Amygdala (tissue), 56 donors: ENCODE measurements at places on chromosomes 2 and 18.

GRCh38 chr2:32496662-32497061, 131.2 kb upstream of the TTC27 start:
- no peak for DNase-seq

- DNase-seq: no peak
Observed at GRCh38 chr2:115414466-115414865, 972.0 kb downstream of the DPP10 start.

GRCh38 chr2:190863946-190864345, 16.7 kb upstream of the GLS start:
- no peak for DNase-seq

- DNase-seq: no peak
Observed at GRCh38 chr18:23538870-23539269, 35.6 kb downstream of the RMC1 start.

DNA sequence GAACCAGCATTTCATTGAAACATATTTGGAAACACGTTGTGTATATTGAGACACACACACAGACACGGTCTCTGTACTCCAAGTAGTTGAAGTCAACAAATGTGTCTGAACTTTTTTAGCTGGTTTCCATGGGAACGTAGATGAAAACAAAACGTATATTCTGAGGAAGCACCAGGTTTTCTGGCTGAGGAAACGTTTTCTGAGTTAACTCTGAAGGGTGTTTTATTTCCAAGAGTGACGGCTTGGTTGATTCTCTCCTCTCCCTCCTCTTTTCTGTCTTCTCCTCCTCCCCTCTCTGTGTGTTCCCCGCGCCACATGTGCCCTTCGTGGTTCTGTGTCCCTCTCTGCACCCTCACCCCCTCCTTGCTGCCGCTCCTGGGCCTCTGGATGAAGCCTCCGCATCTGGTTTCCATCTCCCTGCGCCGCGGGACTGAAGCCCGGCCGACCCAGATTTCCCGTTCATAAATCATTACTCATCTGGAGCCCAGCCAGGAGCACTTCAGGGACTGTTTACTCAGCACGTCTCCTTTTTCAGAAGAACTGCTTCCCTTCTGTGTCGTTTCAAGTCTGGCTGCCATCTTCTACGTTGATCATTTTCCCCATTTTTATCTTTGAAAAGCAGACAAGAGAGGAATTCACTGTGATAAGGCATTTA, 122.7 kb downstream of the COL6A3 start:
- DNase-seq: no peak

- DNase-seq: no peak
Observed at GRCh38 chr18:63290821-63291200, 28.8 kb downstream of the BCL2 start.

DNA sequence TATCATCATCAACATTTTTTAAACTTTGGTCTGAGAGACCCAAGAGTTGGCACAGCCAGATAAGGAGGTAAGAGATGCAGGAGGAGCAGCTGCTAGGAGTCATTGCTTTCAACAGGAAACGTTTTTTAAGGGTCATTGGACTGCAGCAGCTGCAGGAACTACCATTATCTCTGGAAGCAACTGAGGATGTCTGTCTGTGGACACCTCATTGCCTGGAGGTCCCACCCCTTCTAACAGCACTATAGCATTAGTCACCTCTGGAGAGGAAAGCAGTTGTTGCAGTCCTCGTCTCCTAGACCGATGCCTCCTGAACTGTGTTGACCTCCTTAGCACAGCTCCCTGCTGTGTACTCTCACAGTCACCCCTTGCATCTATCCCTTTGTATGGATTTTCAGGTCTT, 21.5 kb upstream of the FSHR start:
- no peak for DNase-seq

- DNase-seq: no peak
Observed at GRCh38 chr2:144026753-144027152, 493.2 kb downstream of the ZEB2 start.

DNA sequence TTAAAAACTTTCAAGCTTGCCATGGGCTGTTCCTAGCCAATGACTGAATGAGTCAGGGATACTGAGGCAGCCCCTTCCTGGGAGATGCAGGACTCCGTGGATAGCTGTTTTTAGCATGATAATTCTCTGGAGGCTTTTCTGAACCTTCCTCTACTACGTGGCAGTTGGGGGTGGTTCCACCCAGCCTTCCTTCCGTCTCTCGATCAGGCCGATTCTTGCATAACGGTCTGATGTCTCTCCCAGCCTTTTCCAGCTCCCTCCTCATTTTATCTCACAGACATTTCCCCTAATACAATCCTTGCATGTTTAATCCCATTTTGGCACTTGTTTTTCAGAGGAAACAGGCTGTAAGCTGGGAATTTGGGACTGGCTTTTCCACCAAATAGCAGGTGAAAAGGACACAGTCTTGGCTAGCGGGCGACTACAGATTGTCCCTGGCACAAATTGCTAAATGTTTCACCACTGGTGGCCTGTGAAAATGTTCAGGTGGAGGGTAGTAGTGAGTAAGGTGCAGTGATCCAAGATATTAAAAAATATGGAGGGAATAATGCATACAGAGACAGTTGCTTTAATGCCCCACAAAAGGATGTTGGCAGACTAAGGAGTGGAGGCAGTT, 21.0 kb upstream of the CTLA4 start:
- no peak for DNase-seq

- no peak for DNase-seq
Observed at GRCh38 chr18:50832754-50833153, 12.9 kb upstream of the MRO start.

GRCh38 chr2:103789381-103790095, 1027.7 kb downstream of the TMEM182 start:
- DNase-seq: peak; percentile 47

DNA sequence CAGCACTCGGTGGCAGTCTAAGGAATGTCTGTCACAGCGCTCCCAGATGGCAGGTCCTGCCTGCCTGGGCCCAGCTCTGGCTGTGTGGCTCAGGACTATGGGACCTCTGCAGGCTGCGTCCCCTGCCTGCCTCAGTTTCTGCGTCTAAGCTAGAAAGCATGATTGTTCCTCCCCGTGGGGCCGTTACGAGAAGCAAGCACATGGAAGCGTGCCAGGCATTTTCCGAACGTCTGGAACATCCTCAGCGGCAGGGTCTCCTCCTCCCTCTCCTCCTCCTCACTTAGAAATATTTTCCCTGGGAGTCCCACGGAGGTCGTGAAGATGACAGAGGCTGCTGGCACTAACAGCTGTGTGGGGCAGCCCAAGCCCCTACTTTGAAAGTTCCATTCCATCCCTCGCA, 43.3 kb downstream of the LRRFIP1 start:
- no peak for DNase-seq

DNA sequence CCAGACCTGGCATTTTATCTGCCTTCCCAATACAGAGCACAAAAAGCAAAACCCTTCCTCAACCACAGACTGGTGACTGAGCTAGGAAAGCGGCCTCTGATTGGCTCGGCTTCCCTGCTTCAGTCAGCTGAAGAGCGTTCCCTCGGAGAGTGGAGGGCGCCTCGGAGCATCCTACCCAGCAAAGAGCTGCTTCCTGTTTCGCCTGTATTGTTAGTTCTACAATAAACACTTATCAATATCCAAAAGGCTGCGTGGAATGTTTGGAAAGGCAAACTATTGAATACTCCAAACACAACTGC, 125.0 kb downstream of the CACNB4 start:
- peak; percentile 66 for DNase-seq

DNA sequence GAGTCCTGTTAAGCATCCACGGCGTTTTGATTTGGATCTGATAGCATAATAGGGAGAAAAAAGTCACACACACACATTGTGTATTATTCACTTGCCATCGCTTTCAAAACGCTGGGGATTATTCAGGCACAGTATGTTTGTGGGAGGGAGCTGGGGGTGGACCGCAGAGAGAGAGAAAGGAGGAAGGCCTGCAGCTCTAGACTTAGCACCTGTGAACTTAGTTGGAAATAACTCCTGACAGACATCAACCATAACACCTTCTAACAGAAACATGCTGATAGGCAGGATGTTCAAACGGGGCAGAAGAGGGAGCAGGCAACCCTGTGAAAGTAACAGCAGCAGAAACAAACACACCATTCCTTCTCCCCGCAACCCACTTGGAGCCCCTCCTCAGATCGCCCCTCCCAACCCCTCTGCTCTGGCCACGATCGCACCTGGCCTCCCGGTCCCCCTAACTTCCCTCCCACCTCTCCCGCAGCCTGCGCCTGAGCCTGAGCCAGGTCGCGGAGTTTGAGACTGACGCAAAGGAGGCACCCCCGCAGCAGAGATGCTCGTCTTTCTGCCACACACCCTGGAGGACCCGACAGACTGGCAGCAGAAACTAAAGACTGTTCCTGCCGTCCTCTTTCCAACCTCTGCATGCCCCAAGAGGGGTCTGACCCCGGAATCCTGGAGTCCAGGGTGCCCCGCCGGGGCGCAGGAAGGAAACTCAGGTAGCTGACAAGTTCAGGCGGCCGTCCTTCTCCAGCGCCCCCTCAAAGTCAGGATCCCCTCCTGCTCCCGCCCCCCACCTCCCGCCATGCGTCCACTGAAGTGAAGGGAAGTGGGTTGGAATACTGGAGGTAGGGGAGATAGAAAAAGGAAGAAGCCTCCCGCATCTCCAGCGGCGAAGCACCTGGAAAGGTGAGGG, 738 bp downstream of the CHST9 start:
- DNase-seq: no peak

DNA sequence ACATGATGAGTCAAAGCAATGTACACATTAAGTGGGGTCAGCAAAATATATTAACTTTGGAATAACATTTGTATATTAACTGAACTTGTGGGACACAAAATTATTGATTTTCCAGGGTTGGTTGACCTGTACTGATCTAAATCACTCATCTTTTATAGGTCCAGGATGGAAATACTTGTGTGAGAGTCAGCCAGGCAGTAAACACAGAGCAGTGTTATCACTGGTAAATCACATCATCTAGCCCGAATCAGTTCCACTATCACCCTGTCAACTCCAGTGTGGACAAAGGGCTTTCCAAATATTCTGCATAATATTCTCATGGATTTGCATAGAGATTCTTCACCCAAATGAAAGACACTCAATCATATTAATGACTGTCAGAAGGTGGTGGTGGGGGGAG, 295.7 kb downstream of the LRP1B start:
- DNase-seq: no peak

GRCh38 chr2:51335087-51336058, 303.4 kb upstream of the NRXN1 start:
- no peak for DNase-seq

DNA sequence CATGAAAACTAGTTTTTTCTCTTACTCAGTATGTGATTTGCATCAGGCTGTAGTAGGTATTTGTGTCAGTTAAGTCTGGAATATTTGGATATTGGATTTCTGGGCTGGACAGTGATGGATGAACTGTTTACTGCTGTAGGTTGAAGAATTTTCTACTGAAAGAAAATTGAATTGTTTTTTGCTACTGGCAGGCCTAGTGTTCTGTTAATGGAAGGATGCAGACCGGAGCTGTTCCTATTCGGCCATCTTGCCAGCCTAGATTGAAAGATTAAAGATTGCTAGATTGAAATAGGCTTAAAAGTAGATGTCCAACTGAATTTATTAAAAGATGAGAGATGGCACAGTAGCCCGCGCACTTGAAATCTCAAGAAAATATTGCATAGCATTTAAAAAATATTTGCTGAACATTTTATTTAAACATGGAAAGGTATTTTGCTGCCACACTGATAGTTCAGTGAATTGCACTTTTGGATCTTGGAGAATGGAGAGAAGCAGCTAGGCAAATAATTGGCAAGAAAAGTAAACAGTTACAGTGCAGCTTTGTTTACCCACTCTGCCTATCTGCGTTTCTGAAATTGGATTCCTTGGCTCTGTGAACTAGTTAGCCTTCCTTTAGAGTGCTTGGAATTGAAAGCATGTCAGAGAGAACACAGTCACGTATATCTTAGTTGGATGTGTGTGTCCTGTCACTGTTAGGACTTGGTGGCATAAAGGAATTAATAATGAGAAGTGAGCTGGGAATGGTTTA, 54.1 kb downstream of the EPB41L5 start:
- no peak for DNase-seq

GRCh38 chr2:113166187-113166645, 7.6 kb upstream of the PSD4 start:
- no peak for DNase-seq

DNA sequence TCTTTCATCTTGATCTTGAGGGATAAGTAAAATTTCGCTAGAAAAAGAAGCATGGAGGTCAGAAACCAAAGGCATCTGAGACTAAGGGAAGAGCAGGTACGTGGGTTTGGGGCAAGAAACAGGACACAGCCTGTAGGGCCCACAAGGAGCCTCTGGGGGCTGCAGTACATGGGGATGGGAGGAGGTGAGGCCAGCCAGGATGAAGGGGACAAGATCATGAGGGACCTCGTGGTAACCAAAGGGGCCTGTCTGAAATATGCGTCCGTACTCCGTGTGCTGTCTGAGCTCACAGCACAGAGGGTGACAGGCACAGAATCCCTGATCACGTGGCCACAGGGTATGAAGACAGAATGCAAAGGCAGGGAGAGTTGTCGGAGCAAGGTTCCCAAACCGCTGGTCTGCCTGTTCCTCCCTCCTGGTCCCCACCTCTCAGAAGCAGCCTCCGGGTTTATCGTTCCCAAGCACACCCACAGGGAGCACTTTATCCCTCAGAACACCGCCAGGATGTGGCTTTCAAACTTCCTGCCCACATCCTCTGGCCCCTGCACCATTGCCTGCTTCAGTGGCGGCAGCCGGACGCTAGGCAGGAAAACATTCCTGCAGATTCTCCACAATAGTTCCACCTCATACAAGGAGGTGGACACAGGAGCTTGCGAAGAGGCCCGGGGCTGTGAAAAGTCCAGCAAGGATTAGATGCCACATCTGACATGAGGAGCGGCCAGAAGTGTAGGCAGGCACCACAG, 12.0 kb downstream of the TMEM163 start:
- peak; percentile 17 for DNase-seq

- DNase-seq: no peak
Observed at GRCh38 chr2:43268066-43268953, 41.9 kb upstream of the ZFP36L2 start.

GRCh38 chr2:215579809-215580208, 143.9 kb upstream of the FN1 start:
- DNase-seq: no peak

- peak; percentile 23 for DNase-seq
Observed at GRCh38 chr2:178072383-178073301, at the start of gene PDE11A. PDE11A (minus strand) TSS chr2:178072777; CDS start chr2:178072437, 340 bp downstream.

DNA sequence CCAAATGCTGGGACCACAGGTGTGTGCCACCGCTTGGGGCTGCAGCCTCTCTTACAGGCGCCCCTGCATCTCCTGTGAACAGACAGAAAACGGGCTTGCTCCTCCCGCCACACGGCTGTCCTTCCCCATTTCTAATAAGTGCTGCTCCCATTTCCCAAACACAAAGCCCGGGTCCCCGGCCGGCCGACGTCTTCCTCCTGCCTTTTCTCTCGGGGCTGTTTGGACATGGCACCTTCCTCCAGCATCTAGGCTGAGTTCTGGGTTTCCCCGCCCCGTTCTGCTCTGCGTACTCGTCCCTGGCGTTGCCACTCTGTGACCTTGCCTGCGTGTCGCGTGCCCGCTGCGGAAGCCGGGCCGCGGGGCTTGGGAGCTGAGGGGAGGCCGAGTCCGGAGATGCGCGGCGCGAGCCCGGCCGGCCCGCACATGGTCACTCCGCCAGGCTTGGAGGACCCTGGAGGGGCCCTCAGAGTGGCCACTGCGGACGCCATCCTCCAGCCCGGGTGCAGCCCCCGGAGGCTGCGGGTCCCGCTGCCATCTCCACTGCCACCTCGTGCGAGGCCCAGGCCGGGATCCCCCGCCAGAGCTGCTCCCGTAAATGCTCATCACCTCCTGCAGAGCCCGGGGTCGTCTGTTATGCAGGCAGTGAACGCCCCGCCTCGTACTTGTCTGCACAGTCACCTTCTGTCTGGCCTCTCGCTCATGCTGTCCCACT, 26.3 kb downstream of the PRELID3A start:
- DNase-seq: no peak

GRCh38 chr2:8986327-8986976, 17.0 kb downstream of the MBOAT2 start:
- no peak for DNase-seq
